Stimulated activated CD4-positive, alpha-beta T cell treated with anti-CD3 and anti-CD28 coated beads, TNF-alpha, amount 100 ng/mL, for 24 hours (primary cell): ENCODE measurements at places on chromosomes 16 and 17.

- DNase-seq, result no peak
Measured at GRCh38 chr16:25841761-25842160, 150.0 kb downstream of the HS3ST4 start.

- no peak for DNase-seq
Measured at GRCh38 chr16:56921571-56921970, 10.4 kb upstream of the HERPUD1 start.

- no peak for DNase-seq
Measured at GRCh38 chr17:45432405-45433158, at the start of gene ARHGAP27. ARHGAP27 (minus strand) TSS chr17:45432870; CDS start chr17:45430279, 2,591 bp downstream.

DNA sequence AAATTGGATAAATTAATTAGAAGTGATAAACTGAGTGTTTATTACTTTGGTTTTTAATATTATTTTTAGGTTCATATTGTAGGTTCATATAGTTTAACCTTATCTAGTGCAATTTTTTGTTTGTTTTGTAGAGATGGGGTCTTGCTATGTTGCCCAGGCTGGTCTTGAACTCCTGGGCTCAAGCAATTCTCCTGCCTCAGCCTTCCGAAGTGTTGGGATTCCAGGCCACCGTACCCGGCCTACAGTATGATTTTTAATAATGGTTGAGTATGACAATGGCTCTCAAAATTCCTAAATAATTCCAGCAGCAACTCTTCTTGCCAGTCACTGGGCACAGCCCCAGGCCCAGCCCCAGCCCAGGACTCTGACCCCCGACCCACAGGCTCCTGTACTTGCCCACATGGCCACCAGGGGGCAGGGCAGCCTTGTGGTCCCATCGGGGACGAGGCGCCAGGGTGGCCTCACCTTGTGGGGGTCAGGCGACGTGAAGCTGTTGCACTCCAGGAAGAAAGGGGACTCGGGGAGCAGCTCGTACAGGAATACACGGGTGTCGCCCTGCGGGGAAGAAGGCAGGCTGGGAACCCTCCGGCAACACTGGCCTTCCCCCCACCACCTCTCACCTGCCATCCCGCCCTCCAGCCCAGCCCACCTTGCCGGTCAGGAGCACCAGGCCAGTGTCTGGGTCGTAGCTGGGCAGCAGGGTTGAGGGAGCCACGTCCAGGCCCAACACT is 7.9 kb upstream of the PAM16 start:
- peak; percentile 49 for DNase-seq

DNA sequence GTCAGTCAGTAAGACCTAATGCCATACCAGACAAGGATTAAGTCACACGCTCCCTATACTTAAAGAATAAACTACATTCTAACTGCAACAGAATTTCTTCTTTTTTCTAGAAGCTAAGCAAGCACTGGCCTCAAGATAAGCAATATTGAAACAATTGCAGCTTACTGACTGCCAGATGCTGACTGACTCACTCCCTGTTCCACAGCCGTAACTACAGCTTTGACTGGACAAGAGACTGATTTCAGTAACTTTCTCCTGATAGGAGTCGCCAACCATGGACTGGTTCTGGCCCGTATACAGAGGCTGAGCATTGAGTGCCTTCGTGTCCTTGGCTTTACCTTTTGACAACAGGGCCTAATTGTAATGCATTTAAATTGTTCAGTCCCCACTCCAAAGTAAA is 67.9 kb downstream of the TRIM37 start:
- no peak for DNase-seq

DNA sequence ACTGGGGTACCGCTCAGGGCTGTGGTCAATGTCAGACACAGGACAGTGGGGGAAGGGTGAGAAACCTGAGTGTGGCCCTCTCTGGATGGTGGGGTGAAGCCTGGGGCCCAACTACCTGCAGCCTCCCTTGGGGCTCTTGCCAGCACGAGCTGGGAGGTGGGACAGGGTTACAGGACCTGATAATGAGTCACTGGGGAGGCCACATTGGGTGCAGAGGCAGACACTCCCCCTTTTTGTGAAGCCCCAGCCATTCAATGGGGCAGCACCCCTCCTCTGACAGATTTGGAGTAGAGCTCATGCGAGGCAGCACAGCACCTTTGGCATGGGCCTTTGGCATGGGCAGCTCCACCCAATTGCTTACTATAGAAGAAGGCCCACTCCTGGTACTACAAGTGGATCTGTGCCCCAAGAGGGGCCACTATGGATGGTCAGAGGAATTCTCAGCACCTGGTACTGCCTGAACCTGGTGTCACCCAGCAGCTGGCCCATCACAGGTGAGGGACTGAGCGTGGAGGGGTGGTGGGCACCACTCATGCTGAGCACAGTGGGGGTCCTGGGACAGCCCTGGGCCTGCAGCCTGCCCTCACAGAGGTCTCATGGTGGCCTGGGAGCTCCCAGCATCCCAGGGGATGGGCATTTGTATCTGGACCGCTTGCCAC is 45.2 kb upstream of the SMPD3 start:
- no peak for DNase-seq

- DNase-seq, result no peak
Measured at GRCh38 chr17:78248051-78248914, 16.9 kb downstream of the TMEM235 start.

GRCh38 chr17:34851961-34852540 is 109.2 kb downstream of the CCT6B start:
- no peak for DNase-seq

DNA sequence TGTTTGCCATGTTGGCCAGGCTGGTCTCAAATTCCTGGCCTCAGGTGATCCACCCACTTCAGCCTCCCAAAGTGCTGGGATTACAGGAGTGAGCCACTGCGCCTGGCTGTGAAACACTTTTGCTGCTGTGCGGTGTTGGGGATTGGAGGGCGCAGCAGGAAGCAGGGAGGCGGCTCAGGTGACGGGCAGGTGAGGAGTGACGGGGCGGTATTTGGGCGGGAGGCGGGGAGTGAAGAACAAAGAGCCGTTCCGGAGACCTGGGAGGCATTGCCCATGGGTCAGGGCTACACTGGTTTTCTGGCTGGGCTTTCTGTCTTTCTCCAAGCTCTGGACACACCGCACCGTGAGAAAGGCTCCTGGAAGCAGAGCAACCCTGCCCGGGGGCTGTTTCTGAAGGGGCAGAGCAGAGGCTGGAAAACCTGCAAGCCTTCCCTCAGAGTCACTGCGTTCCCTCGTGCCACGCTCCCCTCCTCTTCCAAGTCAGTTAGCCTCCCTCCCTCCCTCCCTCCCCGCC is 22.1 kb downstream of the CRISPLD2 start:
- DNase-seq, result no peak

DNA sequence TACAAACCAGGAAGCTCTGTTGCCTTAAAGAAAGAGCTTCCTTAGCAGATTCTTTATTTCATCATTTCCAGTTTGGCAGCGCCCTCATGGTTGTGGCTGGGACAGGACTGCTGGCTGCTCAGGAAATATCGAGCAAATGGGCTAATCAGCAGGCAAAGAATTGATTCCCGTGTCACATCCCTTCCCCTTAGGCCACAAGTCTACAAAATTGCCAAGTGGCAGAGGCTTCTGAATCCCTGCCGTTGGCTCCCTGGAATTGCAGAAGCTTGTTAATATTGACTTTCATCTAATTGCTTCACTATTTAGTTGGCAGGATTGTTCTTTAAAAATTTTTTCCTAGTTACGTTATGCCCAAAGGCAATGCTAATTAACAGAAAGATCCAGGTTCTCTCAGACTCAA is 456.3 kb upstream of the ERCC4 start:
- DNase-seq, result no peak

DNA sequence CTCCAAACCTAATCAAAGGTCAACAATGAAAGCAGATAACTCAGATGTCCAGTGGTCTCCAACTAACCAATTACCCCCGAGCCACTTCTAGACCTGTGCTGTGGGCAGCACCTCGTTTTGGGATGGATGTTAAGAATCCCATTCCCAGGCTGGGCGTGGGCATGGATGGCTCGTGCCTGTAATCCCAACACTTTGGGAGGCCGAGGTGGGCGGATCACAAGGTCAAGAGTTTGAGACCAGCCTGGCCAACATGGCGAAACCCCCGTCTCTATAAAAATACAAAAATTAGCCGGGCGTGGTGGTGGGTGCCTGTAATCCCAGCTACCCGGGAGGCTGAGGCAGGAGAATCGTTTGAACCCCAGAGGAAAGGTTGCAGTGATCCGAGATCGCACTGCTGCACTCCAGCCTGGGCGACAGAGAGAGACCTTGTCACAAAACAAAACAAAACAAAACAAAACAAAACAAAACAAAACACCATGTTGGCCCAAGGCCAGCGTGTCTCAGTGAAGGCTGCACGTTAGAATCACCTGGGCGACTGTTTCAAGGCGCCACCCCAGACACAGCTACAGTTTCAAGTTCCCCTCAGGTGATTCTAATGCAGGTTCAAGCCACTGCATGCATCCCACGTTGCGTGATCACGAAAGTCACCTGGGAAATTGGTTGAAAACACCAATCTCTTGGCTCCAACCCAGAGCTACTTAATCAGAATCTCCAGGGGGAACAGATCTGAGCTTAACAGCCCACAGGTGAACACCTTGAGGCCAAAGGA is 21.3 kb downstream of the COX4I1 start:
- DNase-seq, result no peak

DNA sequence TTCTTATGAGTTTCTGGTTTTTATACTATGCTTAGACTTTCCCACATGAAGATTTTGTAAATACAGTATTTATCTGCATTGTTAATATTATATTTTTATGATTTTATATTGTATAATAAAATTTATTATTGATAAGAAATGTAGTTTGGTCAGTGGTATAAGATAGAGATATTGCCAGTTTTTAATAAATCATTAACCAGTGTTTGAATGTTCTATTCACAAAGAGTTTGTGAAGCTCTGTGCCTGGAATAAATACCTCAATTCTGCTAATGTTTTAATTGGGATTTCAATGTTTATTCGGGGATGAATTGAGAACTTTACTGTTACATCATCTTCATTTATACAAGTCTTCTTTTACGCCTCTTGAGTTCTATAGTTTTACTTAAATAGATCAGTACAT is 16.9 kb downstream of the COX10 start:
- DNase-seq, result no peak

DNA sequence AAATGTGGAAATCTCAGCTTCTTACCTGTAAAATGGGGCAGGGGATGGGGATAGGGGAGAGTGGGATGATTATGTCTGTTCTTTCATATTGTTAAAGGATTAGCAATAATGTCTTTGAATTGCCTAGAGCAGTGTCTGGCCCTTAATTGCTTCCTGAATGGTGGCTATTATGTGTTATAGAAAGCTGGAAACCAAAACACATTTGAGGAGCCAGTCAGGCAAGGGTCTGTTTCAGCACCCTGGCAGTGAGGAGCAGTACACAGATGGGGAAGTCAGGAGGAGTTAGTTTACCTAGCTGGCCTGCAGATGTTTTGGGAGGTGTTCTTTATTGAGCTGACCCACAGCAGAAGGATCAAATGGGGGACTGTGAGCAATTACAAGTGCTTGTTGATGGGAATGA is 63.0 kb downstream of the NUP93 start:
- no peak for DNase-seq
